ENCODE measurements at places on chromosomes 4 and X.

GRCh38 chrX:140123446-140123845 lies 158.1 kb upstream of the CXorf66 start:
- no peak for DNase-seq

DNA sequence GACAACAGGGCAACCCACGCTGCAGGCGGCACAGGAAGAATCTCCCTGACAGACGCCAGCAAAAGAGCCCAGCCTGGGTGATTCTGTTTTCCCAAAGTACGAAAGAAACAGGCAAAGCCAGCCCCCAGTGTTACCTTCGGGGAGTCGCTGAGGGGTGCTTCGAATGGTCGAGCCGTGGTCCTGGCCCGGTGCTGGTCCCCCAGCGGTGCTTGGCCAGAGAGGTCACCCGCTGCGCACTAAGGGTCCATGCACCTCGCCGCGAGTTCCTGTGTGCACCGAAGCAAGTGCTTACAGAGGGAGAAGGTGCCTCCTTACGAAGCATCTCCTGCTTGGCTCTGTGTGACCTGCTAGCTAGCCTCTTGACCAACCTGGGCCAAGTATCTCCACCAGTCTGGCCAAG lies 77.1 kb downstream of the HMX1 start:
- DNase-seq, result no peak

DNA sequence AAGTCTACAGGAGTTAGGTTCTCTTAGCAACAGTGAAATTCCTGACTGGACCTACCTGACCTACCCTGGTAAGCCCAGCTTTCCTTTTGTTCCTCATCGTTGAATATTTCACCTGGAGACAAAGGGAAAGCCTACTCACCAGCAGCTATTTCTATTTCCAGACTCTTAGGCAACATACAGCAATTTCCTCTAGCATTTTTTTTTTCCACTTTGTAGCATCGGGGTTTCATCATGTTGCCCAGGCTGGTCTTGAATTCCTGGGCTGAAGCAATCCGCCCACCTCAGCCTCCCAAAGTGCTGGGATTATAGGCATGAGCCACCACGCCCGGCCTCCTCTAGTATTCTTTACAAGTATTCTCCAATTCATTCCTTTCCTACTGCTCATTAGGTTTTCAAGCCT lies 6.8 kb upstream of the S100G start:
- DNase-seq, result peak; percentile 3

- DNase-seq, result no peak
Observed at GRCh38 chr4:80192937-80193336, 4.4 kb upstream of the PRDM8 start.

- DNase-seq, result no peak
Observed at GRCh38 chr4:3875466-3875865, 109.3 kb downstream of the ADRA2C start.

- no peak for DNase-seq
Observed at GRCh38 chr4:7966281-7967062, 26.8 kb upstream of the AFAP1 start.

GRCh38 chr4:69907151-69907550 lies 23.7 kb upstream of the CSN1S1 start:
- DNase-seq, result no peak

- DNase-seq, result no peak
Observed at GRCh38 chr4:82965763-82966162, 44.9 kb downstream of the LIN54 start.

DNA sequence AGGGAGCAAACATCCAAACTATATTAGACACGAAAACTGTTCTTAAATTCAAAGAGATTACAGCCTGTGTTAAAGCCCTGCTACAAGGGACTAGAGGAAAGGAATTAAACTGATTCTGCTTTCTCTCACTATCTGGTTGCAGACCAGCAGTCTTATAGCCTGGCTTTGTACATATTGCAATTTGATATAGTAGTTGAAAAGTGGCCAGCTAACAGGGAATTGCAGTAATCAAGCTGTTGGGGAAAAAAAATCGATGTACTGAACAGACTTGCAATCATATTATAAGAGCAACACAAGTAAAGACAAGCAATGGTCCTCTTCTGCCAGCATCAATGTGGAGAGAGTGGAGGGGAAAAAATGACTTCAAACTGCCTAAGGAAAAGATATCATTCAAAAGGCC lies 364.4 kb upstream of the EPHA5 start:
- no peak for DNase-seq

DNA sequence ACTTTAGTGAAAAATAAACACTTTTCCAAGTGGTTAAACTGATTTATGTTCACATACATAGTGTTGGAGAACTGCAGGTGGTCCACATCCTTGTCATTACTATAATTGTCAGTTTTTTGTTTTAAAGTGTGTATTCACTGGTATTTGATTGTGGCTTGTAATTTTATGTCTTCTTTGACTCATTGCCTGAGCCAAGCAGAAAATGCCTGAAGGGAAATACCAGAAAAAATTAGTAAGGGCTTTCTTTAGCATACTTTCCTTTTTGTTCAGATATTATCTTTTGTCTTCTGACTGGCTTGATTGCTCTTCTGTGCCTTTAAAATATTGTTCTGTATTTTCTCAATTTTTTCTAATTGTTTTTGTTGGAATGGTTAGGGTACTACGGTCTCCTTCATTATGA lies 981.3 kb downstream of the C4orf33 start:
- DNase-seq, result no peak

DNA sequence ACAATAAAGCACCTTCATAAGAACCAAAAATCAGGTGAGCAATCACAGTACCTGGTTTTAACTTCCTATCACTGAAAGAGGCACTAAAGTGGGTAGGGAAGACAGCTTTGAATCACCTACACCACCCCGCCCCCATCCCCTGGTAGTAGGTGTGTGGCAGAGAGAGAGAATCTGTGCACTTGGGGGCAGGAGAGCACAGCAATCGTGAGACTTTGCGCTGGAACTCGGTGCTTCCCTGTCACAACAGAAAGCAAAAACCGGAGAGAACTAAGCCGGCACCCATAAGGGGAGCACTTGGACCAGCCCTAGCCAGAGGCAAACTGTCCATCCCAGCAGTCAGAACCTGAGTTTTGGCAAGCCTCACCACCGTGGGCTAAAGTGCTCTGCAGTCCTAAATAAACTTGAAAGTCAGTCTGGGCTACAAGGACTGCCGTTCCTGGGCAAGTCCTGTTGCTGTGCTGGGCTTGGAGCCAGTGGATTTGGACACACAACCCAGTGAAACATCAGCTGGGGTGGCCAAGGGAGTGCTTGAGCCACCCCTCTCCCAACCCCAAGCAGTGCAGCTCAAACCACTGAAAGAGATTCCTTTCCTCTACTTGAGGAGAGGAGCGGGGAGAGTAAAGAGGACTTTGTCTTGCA lies 32.1 kb downstream of the NDUFB11 start:
- DNase-seq, result no peak

DNA sequence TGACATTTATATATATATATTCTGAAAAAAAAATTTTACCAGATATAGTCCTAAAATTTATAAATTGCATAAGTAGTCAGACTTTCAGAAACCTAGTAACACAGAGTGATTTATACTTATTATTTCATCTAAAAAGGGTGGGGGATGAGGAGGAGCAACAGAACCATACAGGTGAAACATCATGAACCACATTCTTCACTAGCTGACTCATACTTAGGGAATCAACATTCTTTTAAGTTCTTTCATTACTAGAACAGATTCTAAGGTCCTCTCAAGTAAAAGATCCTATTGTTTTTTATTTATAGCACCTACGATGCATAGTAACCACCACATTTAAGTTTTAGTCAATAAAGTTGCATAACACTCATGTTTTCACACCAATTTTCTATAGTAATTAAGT lies 166.1 kb downstream of the LRBA start:
- DNase-seq, result no peak

DNA sequence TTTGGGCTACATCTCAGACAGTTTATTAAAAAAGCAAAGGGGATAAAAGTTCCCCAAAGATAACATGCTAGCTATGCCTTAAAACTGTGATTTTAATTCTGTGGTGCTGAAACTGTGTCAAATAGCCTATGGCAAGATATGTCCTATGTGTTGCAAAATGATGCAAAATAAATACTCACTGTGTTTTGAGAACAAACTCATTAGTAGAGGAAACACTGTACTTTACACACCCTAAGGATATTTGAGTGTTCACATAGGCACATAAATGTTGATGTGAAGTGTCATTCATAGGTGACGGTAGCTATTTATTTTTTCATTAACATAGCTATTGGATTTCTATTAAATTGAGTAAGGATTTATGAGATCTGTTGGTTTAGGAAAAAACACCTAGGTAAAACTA lies 351.9 kb downstream of the FAT4 start:
- no peak for DNase-seq

DNA sequence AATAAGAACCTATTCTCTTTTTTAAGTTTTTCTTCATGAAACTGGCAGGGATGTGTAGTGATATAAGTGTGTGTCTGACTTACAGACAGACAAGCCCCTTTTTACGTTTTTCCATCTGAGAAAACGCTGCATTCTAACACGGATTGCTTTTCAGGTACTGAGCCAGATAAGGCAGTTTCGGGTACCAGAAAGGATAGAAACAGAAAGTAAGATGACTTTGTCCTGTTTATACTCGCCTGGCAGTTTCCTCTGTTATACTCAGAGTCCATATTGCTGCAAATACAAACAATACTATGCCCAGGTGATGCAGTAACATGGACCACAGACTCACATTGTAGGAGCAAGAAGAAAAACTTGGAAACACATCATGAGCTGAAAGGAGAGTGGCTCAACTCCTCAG lies 2320.6 kb upstream of the AGA start:
- DNase-seq, result no peak

- no peak for DNase-seq
Observed at GRCh38 chr4:3481113-3481531, 18.0 kb downstream of the DOK7 start.

GRCh38 chr4:54837576-54838140 lies 179.9 kb downstream of the KIT start:
- no peak for DNase-seq

GRCh38 chrX:17154001-17154400 lies 207.5 kb downstream of the REPS2 start:
- DNase-seq, result no peak

- DNase-seq, result no peak
Observed at GRCh38 chr4:151045907-151046306, 30.8 kb upstream of the LRBA start.

DNA sequence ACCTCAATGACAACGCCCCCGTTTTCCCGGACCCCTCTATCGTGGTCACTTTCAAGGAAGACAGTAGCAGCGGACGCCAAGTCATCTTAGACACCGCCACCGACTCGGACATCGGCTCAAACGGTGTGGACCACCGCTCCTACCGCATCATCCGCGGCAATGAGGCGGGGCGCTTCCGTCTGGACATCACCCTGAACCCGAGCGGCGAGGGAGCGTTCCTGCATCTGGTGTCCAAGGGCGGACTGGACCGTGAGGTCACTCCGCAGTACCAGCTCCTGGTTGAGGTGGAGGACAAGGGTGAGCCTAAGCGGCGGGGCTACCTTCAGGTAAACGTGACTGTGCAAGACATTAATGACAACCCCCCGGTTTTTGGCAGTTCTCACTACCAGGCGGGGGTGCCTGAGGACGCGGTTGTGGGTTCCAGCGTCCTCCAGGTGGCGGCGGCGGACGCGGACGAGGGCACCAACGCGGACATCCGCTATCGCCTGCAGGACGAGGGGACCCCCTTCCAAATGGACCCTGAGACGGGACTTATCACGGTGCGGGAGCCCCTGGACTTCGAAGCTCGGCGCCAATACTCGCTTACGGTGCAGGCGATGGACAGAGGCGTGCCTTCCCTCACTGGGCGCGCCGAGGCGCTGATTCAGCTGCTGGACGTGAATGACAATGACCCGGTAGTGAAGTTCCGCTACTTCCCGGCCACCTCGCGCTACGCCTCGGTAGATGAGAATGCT lies 2.2 kb downstream of the FAT4 start:
- DNase-seq, result no peak

DNA sequence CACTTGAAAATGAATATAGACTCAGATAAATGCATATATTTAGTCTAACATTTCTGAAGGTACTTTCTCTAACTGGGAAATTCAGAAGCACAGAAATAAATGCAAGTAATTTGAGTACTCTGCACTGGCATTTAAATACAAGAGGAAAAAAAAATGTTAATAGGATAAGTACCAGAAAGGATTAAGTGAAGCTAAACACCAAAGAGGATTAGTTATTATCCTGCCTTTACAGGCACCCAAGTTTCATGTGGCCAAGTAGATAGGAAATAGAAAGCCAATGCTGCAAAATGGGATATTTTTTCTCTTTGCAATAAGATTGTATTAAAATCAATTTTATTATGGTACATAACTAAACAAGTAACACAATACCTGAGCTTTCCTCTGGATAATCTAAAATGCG lies 762.5 kb downstream of the PCDH7 start:
- DNase-seq, result no peak

DNA sequence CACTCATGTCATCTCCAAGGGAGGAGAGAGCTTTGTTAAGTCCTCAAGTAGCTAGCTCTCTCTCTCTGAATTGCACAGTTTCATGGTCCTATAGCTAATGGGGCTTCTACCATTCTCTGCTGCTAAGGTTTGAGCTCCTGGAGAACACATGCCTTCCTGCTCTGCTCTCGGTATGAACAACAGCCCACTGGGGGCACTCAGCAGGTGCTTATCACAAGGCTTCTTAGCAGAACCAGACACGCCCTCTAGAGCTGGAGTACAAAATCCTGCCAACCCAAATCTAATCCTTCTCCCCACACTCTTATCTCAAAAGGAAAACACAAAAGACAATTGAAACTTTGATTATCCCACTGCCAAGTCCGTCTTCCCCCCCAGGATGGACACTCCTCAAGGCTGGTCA lies 176.5 kb downstream of the HS3ST1 start:
- DNase-seq, result no peak

DNA sequence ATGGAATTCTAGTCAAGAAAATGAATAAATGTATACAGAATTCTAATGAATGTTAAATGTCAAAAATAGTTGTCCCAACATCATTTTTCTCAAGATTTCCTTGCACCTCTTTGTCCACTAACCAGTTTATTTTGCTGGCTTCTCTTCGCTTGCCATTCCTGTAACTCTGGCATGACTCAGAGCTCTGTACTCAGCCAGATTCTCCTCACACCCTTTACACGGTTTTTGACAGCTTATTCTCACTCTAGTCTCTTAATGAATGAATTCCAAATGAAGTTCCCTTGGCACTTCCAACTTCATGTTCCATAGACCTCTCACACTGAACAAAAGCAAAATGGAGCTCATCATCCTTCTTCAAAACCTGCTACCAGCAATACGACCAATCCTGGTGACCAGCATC lies 419.3 kb upstream of the SLIT2 start:
- DNase-seq, result no peak

- no peak for DNase-seq
Observed at GRCh38 chr4:11614426-11614825, 185.7 kb upstream of the HS3ST1 start.

GRCh38 chr4:150974252-150974640 lies 40.8 kb downstream of the LRBA start:
- DNase-seq, result no peak

DNA sequence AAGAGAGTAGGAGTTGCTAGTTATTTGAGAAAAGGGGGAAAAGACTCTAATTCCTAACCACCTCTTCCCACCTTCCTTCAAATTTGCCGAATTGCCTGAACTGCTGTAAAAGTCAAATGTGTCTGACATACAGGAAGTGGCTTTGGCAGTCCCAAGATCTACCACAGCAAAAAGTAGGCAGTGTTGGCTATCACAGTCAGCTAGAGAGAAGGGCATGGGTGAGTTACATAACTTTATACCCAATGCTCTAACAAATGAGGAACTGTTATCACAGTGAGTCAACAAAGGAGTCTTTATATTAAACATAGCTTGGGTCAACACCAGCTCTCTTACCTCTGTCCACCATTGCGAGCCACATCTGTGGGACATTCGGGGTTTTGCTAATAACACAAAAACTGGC lies 2.4 kb upstream of the MBNL3 start:
- peak; percentile 81 for DNase-seq

- DNase-seq, result no peak
Observed at GRCh38 chr4:181312066-181312465, 931.1 kb upstream of the TENM3 start.

- DNase-seq, result no peak
Observed at GRCh38 chr4:74218201-74218600, 60.3 kb downstream of the MTHFD2L start.
